ENCODE measurements at places on chromosomes 1 and 21.

DNA sequence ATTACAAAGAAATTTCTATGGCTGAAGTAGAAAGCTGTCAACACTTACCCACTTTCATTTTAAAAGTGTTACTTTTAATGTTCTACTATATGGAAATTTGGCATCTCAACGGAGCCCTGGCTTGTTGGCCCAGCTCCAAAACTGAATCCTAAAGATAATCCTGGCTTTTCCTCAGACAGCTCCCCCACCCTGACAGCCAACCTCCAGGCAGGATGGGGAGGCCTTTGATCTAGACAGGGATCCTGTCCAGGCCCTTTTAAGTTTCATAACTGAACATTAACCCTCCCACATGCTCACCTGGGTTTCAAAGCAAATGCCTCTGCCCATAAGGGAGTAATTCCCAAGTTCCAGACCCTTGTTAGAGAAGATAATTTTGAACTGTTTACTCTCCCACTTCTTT, 99.3 kb upstream of the RALGPS2 start:
- DNase-seq, result no peak

DNA sequence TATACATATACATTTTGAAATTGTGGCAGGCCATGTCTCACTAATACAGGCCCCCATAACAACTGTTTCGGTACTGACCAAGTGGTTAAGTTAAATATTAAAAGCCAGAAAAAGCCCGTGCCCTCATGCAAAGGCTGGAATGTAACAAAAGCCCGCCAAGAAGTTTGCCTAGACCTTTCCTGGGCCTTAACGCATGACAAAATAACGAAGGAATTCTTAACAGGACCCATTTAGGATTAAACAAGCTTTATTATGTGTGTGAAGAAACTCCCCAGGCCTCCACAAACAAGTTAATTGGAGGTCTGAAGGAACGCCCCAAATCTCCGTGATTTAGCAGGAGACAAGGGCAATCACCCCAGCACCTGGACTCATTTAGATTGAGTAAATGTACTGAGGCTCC, 42.4 kb downstream of the TNFSF4 start:
- DNase-seq, result no peak

GRCh38 chr1:65176591-65176990, 28.6 kb downstream of the AK4 start:
- DNase-seq, result no peak

DNA sequence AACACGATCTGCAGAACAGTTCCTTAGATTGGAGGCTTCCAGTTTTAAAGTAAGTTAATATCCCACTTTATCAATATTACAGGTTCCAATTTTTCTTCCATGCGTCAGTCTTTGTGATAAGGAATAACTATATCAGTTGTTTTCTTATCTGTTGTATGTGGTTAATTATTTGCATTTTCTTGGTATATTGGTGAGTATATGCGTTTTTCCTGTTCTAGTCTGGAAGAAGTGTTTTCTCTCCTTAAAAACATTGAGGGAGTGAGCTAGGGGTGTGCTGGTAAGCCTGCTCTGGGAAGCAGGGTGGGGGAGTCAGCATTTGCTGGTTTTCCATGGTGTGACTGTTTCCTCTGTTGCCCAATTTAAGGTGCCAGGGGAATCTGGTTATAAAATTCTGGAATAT, 50.2 kb upstream of the KIF1B start:
- no peak for DNase-seq

DNA sequence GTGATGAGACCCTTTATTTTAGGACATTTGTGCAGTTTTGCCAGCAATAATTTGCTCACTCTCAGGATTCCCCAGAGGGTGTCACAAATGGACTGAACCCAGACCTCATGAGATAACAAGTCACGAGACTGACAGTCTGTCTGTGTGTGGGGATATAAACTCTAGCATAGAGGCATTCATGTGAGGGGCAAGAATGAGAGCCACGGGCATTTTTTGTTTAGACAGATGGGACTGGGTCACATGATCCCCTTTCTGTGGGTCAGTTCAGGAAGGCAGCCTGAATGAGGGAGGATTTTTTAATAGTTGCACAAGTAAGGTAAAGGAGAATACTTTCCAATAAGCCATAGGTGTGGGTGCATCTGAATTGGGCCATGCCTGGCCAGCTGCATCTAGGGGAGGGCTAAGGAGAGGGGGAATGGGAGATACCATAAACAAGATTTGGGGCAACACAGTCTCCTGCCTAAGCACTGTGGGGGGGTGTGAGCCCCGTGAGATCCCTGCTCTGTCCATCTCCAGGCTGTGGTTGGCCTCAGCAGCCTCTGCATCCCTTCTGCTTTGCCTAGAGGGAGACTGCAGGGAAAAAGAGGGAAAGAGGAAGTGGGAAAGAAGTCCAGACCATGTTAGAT, 66.6 kb downstream of the NAV1 start:
- DNase-seq, result no peak

GRCh38 chr21:39661740-39662139, 49.0 kb downstream of the B3GALT5 start:
- DNase-seq, result no peak

- DNase-seq, result no peak
Measured at GRCh38 chr1:234656070-234656895, 46.3 kb upstream of the IRF2BP2 start.

- DNase-seq, result peak; percentile 77
Measured at GRCh38 chr1:20486457-20487235, 636 bp upstream of the CAMK2N1 start.

DNA sequence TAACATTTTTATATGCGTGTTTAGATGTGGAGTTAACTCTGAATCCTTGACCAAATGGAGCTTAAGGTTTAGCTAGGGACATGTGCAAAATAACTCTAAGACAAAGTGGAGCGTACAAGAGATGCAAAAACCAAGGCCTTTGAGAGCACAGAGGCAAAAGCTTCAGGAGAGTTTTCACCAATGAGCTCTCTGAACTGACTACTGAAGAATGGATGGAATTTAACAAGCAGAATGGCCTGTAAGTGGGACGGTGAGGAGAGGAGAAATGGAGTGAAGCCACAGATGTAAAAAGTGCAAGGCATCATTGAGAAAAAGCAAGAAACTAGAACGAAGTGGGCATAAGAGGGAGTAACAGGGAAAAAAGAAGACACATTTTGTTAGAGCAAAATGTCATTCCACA, 260.0 kb downstream of the RGS7 start:
- no peak for DNase-seq

DNA sequence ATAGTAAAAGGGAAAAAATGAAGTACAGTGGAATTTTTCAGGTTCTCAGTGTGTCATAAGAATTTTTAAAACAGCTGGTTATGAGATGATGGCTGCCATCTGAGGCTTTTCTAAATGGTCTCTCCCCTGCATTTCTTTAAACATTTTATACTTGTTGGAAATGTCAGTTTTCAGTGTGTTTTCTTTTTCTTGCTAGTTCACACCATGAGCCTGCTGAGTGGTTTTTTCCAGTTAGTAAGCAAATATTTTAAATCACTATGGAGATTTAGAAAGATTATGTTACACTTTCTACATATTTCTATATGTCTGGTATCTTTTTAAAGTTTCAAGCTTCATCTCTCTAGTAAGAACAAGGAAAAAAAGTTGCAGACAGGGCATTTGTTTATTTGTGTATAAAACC, 9.6 kb downstream of the RBM15 start:
- DNase-seq, result no peak

GRCh38 chr1:86416343-86416742, 7.6 kb upstream of the CLCA2 start:
- no peak for DNase-seq

GRCh38 chr1:151145304-151146071, 943 bp downstream of the SEMA6C start:
- no peak for DNase-seq

DNA sequence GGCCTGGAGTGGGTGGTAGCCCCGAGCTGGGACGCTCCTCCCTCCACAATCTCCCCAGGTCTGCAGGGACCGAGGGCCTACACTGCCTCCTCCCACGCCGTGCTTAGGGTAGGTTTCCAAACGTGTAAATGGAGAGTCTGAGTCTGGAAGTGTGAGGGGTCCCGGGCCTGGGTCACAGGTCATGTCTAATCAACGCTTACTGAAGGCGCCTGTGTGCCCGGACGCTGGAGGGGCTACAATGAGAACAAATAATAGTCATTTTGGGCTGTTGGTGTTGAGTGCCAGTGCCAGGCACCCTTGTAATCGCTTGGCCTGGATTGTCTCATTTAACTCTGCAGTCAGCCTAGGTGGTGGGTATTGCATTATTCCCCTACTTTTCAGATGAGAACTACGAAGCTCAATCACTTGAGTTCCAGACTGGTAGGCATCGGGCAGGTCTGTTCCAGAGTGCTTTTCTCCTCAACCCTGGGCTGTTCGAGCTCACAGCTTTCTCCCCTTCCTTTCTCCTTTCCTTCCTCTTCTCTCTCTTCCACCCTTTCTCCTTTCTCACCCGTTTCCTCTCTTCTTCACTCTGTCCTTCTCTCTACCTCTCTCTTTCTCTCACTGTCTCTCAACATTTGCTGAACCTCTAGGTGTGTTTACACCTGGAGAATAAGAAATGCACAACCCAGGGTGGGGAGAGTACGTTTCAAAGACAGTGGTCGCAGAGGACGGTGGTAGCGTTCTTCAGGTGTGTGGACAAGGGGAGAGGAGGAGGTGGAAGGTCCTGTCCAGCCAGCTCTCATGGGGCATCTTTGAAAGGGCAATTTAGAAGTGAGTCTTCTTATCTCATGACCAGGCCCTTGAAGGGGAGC, 883 bp downstream of the SLC66A1 start:
- no peak for DNase-seq

DNA sequence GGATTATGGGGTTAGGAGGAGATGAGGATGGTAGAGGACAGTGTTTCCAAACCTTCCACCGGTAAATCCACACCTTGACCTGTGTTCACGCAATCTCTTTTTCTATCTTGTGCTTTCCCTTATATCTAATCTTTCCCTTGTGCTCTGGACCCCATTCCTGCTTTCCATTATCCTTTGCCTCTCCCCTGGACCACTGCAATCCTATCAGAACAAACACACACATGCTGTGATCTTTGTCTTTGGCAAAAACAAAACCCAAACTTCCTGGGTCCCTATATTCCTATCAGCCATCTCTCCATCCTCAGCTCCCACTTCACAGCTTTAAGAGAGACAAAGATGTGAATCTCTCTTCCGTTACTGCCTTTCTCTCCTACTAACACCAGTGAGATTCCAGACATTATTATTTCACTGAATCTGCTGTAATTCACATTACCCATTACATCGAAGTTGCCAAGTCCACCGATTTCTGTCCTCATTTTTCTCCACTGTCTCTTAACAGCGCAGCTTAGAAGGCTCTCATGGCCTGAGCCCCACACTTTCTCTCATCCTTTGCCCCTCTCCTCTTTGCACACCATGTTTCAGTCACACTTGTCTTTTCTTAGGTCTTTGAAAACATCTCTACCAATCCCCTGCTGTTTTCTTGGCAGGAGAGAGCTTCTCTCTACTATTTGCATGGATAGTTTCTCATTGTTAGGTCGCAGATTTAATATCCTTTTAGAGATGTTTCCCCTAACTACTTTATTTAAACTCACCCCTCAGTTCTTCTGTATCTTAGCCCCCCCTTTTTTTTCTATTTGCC, 230.0 kb upstream of the B3GALT2 start:
- no peak for DNase-seq

DNA sequence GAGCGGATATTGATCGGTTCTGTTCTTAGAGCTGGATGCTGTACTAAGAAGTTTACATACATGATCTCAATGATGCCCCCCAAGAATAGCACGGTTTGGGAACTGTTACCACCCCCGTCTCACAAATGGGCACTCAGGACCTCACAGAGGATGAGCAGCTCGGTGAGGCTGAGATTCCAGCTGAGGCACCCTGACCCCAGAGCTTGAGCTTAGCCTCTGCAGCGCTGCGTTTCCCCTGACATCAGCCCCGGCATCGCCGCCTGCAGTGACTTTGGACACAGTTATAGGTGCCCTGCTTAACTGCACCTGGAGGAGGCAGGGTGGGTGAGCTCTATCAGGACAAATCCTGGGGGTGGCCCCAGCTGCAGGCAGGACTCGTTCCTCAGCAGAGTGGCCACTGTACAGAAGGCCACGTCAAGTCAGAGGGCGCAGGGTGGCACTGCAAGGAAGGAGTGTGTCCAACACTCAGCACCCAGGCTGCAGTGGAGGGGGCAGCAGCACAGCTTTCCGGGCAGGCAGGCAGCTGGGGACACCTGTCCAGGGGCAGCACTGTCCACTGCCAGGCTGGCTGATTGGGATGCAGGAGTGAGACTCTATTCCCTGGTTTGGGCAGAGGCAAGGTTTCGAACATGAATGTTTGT, 65.8 kb upstream of the ABCG1 start:
- no peak for DNase-seq

DNA sequence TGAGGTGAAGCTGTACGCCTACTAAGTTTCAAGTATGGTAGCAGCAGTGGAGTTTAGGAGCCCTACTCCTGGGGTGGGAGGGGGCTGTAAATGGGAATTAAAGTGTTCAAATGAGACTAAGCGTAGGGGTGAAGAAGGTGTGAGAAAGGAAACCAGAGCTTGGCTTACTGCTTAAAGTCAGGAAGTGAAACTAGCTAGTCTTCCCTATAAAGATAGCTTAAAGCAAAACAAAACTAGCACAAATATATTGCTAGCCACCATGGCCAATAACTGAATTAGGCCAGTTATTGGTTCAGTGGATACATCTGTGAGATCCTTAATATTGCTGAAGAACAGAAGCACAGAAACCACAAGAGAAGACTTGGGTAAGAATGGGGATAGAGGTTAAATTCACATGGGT, 492.2 kb upstream of the PKN2 start:
- no peak for DNase-seq

GRCh38 chr1:93750955-93751354, 69.3 kb upstream of the BCAR3 start:
- no peak for DNase-seq

- no peak for DNase-seq
Measured at GRCh38 chr21:15227919-15228318, 163.1 kb upstream of the NRIP1 start.

GRCh38 chr1:219126377-219126776, 47.3 kb upstream of the LYPLAL1 start:
- no peak for DNase-seq

DNA sequence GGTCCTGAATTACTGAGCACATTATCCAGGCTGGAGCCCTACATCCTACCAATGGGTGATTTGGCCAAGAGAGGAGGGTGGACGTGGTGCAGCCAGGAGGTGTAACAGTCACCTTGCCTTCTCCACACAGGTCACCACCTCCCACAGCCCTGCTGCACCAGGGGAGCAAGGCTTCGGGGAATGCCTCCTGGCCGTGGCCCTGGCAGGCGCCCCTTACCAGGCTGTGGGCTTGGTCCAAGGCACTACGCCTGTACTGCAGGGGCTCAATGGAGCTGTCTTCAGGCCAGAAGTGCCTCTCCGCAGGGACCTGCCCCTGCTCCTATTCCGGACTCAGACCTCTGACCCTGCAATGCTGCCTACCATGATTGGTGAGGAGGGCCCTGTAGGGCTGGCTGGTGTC, 26.0 kb downstream of the HMGCS2 start:
- DNase-seq, result no peak

DNA sequence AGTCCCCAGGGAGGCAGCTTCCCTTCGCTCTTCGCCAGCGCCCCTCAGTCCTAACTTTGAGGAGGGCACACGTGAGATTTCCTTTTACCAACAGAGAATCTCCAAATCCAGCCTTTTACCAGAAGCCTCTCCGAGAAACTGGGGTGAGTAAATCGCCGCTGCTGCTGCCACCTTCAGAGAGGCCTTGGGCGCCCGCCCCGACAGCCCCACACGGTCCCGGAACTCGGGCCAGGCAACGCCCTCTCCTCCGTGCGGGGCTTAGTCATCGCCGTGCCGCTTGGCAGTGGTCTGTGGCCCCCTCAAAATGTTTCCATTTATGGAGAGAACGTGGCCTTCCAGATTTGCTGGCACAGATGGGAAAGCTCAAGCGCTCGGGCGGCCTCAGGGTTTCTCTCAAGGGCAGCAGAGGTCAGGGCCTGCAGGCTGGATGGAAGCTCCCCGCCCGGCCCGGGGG, 41.4 kb upstream of the COL6A2 start:
- no peak for DNase-seq

- no peak for DNase-seq
Measured at GRCh38 chr1:2840036-2840809, 38.7 kb upstream of the TTC34 start.

All from hippocampal formation (tissue), 2 donors.